Chondrocyte (in vitro differentiated cells): ENCODE measurements at places on chromosomes 7 and 10.

GRCh38 chr10:88893611-88894010 lies 13.6 kb downstream of the STAMBPL1 start:
- no peak overlapping the region for H3K4me3 ChIP-seq
- H3K27ac ChIP-seq, result no peak overlapping the region
- H3K36me3 ChIP-seq, result no peaks in the 10 kb centered on the region
- H3K27me3 ChIP-seq, result no peaks in the 10 kb centered on the region
- H3K4me1 ChIP-seq, result peaks cover 15% of the 10 kb centered on the region
- DNase-seq, result no peak

GRCh38 chr10:84766923-84767322 lies 438.5 kb downstream of the CCSER2 start:
- peaks cover 15% of the 10 kb centered on the region for H3K27me3 ChIP-seq
- no peaks in the 10 kb centered on the region for H3K4me1 ChIP-seq
- no peaks in the 10 kb centered on the region for H3K36me3 ChIP-seq
- H3K4me3 ChIP-seq, result no peak overlapping the region
- no peak overlapping the region for H3K27ac ChIP-seq

GRCh38 chr7:43377196-43377960 lies 205.5 kb upstream of the STK17A start:
- DNase-seq, result no peak
- no peak overlapping the region for H3K4me3 ChIP-seq
- H3K27ac ChIP-seq, result no peak overlapping the region

- no peaks in the 10 kb centered on the region for H3K27me3 ChIP-seq
- no peak overlapping the region for H3K27ac ChIP-seq
- H3K4me3 ChIP-seq, result no peak overlapping the region
These were observed 582.7 kb downstream of the REEP3 start for GRCh38 chr10:64103750-64104470.
